ENCODE measurements at places on chromosomes 4 and X.

DNA sequence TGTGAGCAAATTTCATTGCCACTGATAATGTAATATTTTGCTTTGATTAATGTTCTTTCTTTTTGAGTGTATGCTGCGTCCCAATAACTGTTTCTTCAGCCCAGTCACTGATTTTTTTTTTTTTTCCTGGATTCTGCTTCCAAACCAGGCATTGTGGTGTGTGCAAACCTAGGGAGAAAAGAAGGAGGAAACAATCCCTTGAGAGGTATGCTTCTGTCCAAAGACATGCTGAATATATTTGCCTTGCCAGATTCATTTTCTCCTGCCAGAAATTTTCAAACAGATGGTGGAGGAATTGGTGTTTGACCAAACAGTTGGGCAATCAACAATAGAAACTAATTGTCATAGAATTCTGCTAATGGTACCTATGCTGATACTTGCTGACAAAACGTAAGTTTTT is 753.6 kb downstream of the RPA4 start:
- DNase-seq, result no peak

DNA sequence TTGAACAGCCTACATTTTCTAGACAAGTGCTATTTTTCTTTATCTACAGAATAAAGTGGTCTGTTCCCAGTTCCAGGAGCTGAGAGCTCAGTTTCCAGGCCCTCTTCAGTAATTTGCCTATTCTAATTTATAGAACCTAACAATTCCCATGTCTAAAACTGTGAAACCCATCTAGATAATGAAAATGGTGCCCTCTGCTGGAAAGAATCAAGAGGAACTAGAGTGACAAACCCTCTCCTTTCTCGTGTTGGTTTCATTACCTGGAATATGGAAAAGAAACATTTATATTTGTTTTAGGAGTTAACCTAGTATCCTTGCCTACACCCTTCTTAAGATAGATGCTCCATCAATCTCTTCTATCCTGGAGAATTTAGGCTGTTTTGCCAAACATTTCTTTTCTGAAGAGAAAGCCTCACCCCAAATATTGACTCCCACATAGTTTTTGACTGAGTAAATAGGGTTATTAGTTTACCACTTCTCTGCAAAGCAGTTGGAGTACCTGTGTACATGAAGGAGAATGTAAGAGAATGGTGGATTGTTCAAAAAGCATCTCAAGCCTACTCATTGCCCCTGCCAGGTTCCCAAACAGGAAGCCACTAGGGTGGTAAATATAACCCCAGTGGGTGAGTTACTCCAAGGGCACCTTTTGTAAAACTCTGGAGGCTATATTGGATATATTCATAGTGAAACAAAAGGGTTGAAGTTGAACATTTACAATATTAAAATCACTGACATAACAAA is 121.6 kb downstream of the RASL11B start:
- peak; percentile 49 for DNase-seq

DNA sequence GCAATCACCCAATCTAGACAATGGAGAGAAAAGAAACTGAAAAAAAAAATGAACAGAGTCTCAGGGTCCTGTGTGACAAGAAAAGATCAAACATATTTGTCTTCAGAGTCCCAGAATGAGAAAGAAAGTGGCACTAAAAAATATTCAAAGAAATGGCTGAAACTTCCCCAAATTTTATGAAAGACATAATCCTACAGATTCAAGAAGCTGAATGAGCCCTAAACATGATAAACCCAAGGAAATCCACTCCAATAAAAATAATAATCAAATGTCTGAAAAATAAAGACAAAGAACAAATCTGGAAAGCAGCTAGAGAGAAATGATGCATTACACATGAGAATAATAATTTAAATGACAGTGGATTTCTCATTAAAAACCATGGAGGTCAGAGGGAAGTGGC is 130.3 kb upstream of the CITED1 start:
- no peak for DNase-seq

GRCh38 chr4:1973661-1974060 is 35.1 kb downstream of the NELFA start:
- DNase-seq, result no peak

GRCh38 chr4:54745031-54745770 is 87.4 kb downstream of the KIT start:
- no peak for DNase-seq

DNA sequence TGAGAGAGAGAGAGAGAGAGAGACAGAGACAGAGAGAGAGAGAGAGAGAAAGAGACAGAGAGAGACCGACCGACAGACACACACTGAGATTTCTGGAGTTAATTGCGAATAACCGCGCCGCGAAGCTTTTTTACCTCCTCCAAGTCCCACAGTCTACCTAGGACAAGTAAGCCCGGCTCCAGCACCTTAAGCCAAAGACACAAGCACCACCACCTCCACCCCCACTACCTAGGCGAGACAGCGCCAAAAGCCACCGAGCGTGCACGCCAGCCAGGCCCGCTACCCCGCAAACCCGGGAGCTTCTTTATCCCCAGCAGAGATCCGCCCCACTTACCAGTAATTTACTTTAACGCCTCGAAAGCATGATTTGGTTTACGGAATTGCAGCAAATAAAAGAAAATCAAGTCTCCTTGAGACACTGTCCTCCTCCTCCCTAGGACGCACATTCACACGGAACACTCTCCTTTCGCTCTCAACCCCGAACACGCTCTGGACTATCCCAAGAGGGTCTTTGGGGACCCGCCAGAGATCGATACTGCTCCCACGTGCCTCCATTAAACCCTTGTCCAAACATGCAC is 649.6 kb upstream of the DIPK2B start:
- DNase-seq, result no peak

- no peak for DNase-seq
Measured at GRCh38 chr4:10959586-10959985, 275.0 kb upstream of the CLNK start.

DNA sequence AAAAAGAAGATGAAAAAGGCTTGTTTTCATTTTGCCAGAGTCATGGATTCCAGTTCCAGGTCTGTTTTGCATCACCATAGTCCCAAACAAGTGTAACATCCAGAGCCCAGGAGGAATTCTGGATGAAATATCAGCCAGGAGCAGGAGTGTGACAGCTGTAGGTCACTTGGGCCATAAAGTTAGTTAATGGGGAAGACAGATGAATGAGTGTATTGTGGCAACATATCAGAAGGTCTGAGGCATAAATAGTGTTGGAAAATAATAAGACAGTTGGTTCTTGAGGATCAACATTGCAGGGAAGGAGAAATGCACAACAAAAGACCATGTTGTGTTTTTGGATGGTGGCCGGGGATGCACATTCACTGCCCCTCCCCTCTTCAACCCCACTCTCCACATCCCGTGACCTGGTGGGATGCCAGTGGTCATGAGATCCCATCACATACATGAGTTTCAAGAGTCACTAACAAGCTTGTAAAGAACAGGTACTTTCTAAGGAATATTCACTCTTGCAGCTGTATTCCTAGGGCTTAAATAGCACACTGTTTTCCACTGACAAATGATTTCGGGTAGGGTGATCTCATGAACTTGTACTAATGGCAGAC is 83.1 kb upstream of the IGFBP7 start:
- no peak for DNase-seq

- DNase-seq, result no peak
Measured at GRCh38 chr4:80740375-80740774, 290.1 kb upstream of the BMP3 start.

GRCh38 chr4:108561116-108561515 is 59.3 kb upstream of the RPL34 start:
- DNase-seq, result no peak

DNA sequence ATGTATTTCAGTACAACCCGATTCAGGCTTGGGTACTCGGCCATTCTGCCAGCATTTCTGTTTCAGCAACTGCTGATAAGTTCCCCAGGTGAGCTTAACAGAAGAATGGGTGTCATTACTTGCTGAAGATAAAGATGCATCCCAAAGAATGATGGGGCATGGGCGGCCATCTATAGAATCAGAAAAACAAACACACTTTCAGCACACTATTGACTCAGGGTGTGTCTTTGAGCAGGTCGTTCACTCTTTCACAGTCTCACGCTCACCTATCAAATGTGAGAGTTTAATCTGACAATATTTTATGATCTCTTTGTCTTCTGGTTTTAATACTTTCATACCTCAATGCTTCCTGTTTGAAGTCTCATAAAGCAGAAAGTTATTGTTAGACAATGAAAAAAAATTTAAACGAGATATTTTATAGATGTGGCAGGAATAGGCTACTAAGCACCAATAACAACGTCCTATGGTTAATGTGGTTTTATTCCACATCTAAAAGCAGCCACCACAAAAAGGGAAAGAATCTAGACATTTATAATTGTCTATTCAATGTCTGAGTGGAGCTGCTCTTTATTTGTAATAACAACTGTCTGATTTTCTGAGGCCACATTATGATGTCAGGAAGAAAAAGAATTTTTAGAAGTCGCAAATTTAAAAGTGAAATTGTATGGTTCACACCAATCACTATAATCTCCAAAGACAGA is 17.0 kb downstream of the GASK1B start:
- no peak for DNase-seq

- no peak for DNase-seq
Measured at GRCh38 chr4:14669371-14669770, 332.9 kb upstream of the CPEB2 start.

- DNase-seq, result no peak
Measured at GRCh38 chr4:137892134-137892533, 350.0 kb downstream of the SLC7A11 start.

DNA sequence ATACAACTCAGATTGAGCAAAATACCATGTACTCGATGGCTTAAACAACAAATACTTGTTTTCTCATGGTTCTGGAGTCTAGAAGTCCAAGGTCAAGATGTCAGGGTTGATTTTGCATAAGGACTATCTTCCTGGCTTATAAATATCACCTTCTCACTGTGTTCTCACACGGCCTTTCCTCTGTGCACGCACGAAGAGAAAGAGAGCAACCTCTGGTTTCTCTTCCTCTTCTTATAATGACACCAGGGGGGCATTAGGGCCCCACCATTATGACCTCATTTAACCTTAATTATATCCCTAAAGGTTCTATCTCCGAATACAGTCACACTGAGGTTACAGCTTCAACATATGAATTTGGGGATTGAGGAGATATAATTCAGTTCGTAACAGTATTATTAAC is 504.0 kb downstream of the MAGEE1 start:
- DNase-seq, result no peak

- DNase-seq, result no peak
Measured at GRCh38 chr4:98935633-98936032, 6.7 kb upstream of the EIF4E start.

GRCh38 chr4:42954963-42955669 is 62.6 kb downstream of the GRXCR1 start:
- no peak for DNase-seq

DNA sequence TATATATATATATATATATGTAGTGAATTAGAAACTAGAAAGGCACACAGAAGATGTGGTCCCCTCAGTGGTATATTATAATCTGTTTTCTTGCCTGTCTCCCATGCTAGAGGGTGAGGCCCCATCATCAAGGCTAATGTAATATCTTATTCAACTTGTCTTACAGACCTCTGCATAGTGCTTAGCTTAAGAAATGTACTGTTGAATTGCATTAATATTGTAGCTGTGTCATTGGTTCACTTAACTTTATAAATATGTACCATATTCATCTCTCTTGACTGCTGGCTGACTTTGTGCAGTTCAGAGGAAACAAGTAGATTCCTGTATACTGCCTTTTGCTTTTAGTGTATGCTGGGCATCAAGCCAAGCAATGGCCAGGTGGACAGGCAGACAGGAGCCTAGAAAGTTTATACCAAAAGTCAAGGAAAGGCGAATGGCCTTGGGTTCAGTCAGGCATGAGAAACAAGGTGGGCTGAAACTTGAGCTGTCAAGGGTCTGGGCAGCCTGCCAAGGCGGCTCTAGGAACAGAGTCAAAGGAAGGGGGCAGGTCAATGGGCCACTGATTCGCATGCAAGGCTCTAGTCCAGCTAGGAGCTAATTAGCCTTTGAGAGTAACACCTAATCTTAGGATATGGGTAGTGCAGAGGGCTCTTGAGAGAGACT is 78.8 kb upstream of the LEF1 start:
- peak; percentile 67 for DNase-seq

DNA sequence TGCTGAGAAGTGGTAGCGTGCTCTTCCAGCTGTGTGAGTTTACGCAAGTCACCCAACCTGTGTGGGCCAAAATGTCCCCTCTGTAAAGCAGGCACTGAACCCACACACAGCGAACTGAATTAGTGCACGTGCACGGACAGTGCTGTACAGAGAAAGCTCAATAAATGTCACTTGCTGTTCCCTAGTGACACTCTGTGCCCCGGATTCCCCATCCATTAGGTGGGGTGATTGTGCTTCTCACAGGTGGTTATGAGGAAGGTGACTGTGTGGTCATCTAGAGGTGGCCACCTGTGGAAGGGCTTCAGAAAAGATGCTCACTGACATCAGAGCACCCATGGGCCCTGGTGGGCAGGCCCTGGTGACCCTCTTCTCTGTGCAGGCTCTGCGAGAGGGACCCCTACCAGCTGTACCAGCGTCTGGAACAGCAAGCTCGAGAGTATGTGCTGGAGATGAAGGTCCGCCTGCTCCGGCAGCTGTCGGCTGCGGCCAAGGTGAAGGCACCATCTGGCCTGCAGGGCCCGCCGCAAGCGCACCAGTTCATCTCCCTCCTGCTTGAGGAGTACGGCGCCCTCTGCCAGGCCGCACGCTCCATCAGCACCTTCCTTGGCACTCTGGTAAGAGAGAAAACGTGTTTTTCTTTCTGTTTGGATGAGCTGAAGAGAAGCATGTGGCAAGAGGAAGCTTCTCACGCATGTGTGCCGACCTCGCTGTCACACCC is 94.3 kb downstream of the FAM193A start:
- no peak for DNase-seq

GRCh38 chrX:153778181-153778580 is 2.7 kb upstream of the SRPK3 start:
- DNase-seq, result no peak

- no peak for DNase-seq
Measured at GRCh38 chr4:1512738-1513660, 106.8 kb upstream of the NKX1-1 start.

DNA sequence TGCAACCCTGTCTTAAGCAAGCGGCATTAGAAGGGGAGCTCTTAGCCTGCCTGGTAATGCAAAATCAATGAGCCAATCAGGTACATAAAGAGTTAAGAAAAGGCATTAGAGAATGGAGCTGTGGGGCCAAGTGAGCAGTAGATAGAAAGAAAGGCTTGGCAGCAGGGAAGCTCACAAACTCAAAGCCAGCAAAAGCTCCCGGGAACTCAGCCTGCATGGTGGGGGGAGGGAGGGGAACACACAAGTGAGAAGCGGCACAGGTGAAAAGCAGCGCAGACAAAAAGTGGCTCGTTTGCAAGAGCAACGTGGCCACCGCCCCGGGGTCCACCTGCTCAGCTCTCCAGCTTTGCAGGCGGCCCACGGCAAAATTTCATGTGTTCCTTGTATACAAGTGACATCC is 818.5 kb downstream of the FAM133A start:
- no peak for DNase-seq

- no peak for DNase-seq
Measured at GRCh38 chrX:135505351-135505750, 15.1 kb upstream of the INTS6L start.

DNA sequence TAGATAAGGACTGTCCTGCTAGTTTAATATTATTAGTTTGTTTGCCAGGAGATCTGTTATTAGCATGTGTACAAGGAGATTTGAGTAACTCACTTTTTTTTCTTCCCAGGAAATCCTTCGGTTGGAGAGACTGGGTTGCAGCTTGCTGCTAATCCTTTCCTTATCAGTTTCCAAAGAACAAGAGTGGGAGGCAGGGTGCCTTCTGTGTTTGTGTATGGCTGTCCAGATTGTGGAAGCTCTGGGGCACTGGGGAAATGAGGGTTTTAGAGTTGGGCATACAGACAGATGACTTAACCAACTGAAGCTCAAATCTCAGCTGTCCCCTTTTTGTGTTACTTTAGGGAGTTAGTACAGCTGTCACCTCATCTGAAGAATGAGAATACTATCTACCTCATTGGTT is 12.6 kb upstream of the SUPT20HL1 start:
- no peak for DNase-seq

- peak; percentile 6 for DNase-seq
Measured at GRCh38 chrX:74293343-74293946, 10.5 kb upstream of the ZCCHC13 start.

Data from SHP77 treated with DMSO at 0.1 percent for 48 hours (cell line).